Stimulated activated CD4-positive, alpha-beta T cell treated with anti-CD3 and anti-CD28 coated beads, Interleukin-1b, Interleukin-23, amount 100 ng/mL, for 48 hours (primary cell): ENCODE measurements at places on chromosomes 12 and 14.

DNA sequence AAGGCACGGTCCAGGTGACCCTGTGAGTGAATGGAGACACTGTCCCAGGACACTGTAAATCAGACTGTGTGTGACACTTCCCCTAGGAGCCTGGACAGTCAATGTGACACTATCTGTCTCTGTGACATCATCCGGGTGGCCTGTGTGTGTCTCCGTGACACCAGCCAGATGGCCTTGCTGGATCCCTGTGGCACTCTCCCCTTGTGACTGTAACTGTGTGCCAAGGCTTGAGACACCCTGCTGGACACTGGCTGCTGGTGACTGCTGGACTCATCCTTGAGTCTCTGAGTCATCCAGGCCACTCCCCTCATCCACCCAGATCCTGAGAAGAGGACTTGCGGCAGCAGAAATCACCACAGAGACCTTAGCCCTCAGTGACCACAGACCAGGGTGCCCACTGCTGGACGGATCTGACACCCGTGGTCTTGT, 51.6 kb downstream of the MVK start:
- DNase-seq = no peak

- DNase-seq = no peak
Observed at GRCh38 chr14:93537951-93538350, 107.2 kb downstream of the UNC79 start.

- DNase-seq = no peak
Observed at GRCh38 chr14:95021588-95021987, 135.7 kb downstream of the DICER1 start.

DNA sequence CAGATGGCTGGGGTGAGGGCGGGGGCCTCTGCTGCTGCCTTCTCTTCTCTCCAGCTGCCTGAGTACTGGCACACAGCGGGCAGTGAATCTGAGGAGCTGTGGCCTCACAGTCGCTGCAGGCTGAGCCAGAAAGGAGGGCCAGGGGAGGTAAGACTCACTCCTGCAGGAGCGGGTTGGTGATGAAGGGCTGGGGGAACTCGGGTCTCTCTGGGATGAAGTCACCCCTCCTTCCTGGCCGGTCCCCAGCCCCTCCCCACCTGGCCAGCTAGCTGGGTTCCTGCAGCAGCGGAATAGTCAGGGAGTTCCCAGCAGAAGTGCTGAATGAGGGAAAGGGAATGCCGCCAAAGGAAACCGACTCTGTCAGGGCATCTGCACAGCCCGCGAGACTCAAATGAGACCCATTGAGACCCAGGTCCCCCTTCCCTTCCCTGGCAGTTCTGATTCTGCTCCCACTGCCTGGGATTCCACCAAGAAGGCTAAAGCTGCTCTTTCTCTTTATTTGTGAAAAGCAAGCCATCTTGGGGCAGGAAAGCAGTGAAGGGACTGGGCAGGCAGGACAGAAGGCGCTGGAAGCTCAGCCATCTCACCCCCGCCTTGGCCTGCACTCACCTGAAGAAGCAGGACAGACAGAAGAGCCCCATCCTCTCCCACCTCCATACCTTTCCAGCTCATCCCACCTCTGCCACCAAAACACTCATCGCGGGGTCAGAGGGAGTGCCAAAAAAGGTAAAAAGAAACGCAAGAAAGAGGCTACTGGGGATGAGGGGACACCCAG, 5.3 kb downstream of the NGB start:
- no peak for DNase-seq

GRCh38 chr12:30930238-30930637, 3.7 kb downstream of the TSPAN11 start:
- DNase-seq = no peak

DNA sequence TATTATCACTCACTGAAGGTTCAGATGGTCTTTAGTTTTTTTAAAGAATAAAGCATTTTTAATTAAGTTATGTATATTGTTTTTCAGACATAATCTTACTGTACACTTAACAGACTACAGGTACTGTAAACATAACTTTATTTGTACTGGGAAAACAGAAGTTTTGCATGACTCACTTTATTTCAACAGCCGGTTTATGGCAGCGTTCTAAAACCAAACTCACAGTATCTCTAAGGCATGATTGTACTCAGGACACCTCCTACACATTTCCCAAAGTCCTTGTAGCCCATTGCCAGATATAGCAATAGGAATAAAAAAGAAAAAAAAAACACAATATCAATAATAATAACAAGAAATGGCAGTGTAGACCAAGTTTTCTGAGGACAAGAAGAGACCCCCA, 1341.4 kb downstream of the FSCB start:
- no peak for DNase-seq

GRCh38 chr12:9872162-9872561, 3.0 kb upstream of the CLEC2B start:
- no peak for DNase-seq

DNA sequence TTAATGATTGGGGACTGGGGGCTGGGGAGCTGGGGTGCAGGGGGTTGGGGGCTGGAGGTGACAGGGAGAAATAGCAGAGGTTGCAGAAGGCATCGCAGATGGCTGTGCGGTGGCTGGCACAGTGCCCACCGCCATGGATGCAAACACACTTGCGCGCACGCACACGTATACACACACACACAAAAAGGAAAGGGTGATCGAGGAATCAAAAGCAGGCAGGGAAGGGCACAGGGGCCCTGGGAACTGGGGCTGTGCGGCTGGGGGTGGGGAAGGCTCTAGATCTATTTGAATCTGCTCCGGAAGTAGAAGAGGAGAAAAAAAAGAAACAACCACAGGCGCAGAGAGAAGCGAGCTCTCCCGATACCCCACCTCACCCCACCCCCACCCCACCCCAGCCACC, 39.4 kb downstream of the ZFHX2 start:
- DNase-seq = no peak
